MM.1S (cell line): ENCODE measurements at places on chromosomes 11 and 22.

- DNase-seq, result peak; percentile 72
Measured at GRCh38 chr22:22745225-22746060, 101.0 kb downstream of the GGTLC2 start.

- no peak for DNase-seq
Measured at GRCh38 chr11:104098555-104098954, 62.1 kb downstream of the DDI1 start.

- no peak for DNase-seq
Measured at GRCh38 chr11:1458340-1459218, 28.0 kb downstream of the MOB2 start.

DNA sequence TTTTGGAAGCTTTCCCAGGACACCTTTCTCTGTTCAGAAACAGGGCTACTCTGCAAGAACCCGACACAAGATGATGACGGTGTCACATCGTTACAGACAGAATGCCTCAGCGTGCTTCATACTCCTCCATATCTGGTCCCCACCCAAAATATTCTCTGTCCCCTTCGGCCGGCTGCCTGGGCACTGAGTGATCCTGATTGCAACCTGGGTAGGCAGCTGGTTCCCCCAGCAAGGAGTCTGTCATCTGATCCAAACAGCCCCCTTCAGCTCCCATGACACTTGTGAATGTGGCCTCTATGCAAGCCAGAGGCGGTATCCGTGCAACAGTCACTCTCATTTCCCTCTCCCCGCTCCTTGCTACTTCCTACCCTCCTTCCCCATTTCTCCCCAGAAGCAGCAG lies 431.7 kb upstream of the B3GAT1 start:
- no peak for DNase-seq

- DNase-seq, result no peak
Measured at GRCh38 chr11:41056892-41057569, 402.4 kb downstream of the LRRC4C start.

DNA sequence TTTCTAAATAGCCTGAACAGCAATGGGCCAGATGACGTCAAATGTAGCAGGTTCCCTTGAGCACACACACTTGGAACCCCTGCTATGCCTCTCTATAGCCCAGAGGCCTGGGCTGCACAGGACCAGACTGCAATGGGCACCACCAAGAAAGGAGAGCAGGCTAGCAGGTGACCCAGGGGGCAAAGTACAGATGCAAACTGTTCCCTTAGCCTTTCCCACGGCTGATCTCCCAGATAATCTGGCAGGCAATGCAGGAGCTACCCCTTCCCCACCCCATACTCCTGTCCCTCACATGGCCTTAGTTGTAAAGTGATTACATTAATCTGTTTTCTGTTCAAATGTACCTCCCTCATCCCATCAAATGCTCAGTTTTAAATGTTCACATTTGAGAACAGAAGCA lies 41.3 kb downstream of the SMCO4 start:
- no peak for DNase-seq

DNA sequence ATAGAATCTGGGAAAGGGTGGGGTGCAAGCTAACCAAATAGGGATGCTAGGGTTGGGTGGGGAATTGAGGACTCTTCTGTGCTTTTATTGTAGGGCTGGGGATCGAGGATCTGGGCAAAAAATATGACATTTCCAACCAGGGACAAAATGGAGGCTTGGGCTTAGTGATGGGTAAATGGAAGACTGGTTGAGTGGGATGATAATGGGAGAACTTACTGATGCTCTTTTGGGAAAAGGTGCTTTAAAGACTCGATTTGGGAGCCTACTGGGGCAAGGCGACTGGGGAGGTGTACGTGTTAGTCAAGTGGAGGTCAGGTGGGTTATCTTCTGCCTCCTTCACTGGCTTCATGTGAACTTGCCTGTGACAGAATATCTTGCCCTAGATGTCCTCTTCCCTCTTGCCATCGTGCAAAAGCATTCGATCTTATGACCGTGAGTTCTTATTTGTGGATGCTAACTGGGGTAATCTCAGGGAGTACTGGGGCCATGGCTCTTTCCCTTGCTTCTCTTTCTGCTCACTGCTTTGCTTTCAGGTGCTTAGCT lies 10.4 kb upstream of the RBM4 start:
- DNase-seq, result no peak

GRCh38 chr11:42596576-42597145 lies 715.1 kb upstream of the API5 start:
- DNase-seq, result no peak

- DNase-seq, result no peak
Measured at GRCh38 chr11:134399293-134399654, 12.8 kb downstream of the B3GAT1 start.

DNA sequence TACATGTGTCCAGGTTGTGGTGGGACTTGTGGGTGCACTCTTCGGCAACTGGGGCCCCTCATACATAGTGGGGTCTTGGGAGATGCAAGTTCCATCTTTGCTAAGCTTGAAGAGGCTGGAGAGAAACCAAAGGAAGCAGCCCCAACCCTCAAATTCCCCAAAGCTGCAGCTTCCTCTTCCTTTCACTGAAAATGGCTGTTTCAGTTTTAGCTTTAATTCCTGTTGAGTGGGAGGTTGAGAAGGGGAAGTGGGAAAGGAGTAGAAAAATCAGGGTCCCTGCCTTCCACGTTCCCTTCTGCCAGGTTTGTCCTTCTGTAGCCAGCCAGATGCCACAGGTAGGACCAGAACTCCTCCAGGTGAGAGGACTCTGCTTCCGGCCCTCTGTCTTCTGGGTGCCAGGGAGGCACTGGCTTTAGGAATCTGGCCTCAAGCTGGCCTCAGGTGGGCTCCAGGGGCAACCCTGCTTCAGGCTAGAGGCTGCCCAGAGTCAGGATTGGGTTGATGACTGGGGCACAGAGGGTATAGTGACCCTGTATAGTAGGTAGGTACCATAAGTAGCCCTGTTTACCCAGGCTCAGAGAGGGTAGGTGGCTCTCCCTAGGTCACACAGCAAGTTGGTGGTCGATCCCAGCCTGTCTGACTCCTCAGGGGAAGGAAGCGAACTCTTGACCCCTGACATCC lies 16.2 kb downstream of the P2RY6 start:
- DNase-seq, result no peak

DNA sequence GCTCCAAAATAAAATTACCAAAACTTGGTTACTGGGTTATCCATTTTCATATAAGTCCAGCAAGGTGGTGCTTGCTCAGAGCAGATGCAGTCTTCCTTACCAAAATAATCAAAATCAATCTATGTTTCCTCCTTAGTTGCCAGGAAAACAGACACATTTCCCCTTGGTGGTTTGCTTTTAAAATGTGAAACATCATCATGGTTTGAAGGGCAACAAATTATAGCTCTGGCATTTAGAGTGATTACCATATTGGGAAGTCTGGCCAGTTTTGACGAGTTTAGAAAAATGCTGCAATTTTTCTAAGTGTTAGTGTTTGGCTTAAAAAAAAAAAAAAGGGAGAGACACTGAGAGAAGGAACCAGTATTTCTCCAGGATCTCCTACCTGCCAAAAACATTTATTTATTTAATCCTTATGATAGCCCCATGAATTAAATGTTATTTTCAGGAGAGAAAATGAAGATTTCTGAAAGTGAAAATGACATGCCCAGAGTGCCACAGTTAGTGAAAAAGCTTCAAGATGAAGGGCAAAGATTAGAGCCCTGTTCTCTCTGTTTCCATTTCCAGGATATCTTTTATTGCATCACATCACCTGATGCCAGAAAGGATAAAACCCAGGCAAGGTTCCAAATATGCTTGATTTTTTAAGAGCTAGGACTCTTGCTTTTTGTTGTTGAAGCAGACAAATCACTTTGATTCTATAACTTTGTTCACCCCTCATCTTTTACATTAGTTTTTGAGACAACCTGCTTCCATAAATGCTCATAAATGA lies 29.6 kb upstream of the TBCEL start:
- no peak for DNase-seq

DNA sequence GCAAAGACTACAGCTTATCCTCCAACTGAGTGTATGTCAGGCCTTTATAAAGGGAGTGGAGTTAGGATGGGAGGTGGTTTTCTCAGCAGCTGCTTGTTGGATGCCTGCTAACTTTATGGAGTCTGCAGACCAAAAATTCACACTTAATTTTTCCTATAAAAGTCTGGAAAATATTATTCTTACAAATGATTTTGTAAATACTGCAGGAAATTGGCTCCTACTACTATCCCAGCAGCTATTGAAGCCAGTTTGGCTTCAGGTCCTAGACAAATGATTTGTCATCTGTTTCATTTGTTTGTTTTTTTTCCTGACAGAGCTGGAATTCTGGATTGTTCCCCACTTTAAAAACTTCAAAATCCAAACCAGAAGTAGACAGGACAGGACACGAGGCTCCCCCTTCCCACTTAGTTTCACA lies 292.5 kb downstream of the TMEM135 start:
- DNase-seq, result no peak

- no peak for DNase-seq
Measured at GRCh38 chr11:122864386-122865115, 18.0 kb upstream of the JHY start.

DNA sequence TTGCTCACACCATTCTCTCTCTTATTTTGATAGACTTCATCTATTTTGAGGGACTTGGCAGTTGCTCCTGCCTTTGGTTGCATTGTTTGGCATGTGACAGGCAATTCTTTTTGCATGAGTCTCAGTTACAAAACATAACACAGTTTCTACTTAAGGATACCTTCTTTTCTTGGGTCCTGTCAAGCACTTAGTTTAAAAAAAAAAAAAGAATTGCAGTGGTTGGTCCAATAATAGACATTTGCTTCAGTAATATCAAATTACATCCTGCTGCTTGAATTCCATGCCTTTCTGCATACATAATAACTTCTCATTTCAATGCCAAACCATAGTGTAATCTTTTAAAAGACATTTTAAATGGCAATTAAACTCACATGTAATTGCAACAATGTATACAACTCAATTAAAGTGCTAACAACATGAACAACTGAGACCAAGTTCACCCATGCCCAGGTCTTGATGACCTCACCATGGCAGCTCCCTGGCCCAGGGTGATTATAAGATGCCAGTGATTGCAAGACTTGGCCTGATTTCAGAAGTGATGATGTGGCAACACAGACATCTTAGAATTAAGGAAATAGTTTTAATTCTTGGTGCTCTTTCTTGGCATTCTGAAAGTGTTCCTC lies 32.2 kb upstream of the PLET1 start:
- DNase-seq, result no peak

- DNase-seq, result no peak
Measured at GRCh38 chr22:49302150-49302460, 525.6 kb downstream of the BRD1 start.

GRCh38 chr11:396948-397548 lies 3.0 kb downstream of the PKP3 start:
- DNase-seq, result peak; percentile 55

DNA sequence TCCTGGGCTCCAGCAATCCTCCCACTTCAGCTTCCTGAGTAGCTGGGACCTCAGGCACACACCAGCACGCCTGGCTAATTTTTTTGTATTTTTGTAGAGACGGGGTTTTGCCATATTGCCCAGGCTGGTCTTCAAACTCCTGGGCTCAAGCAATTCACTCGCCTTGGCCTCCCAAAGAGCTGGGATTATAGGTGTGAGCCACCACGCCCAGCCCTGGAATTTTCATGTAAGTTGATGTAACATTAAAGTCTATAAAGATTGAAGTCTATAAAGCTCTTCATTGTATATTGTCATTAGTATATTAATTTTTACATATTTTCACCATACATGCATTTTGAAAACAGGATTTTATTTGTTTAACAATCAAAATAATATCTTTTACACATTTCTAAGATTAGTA lies 12.5 kb upstream of the DDX17 start:
- no peak for DNase-seq
